Eye (tissue), 1 donor: ENCODE measurements at places on chromosomes 3 and 15.

DNA sequence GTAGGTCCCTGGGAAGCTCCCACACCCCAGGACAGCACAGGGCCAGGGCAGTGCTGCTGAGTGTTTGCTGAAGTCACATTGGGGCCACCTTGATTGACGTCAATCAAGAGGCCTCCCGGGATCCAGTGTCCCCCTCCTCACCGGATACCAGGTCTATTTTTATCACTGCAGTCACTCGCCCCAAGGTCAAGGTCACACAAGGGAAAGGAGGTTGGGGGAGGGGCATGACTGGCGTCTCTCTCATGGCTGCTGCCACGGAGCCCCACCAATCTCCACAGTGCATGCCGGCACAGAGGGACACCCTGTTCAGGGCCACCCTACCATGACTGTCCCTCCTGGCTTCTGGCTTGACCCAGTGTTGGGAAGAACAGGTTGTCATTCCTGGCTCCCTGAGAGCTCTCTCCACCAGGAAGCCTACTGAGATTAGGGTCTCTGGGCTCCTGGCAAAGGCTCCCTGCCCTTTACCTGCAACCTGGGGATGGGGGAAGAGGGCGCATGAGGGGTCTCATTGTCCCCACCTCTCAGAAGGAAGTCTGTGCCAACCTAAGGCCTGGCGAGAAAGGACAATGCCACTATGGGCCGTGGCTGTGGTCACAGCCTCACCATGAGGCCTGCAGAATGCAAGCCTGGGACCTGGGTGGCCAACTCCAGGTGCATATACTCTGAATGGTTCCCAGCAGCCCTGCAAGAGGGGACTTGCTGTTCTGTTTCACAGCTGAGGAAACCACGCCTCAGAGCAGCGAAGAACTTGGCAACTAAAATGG lies 1.5 kb downstream of the MYL3 start:
- no peak for DNase-seq

DNA sequence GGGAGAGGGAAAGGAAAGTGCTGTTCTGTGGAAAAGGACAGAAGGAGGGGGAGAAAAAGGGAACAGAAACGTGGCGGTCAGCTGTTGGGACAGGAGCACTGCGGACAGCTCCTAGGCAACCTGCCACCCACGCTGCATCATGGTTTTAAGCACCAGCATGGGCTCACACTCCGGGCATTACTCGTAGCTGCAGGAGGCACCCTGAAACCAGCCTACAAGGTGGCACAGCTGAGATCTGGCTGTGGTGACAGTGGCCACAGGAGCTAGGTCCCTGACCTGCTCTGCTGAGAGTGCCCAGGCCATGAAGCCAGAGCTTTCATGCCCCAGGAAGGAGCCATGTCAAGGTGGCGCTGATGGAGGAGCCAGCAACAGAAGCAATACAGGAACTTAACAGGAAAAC lies 161.4 kb upstream of the ST8SIA2 start:
- DNase-seq, result no peak

DNA sequence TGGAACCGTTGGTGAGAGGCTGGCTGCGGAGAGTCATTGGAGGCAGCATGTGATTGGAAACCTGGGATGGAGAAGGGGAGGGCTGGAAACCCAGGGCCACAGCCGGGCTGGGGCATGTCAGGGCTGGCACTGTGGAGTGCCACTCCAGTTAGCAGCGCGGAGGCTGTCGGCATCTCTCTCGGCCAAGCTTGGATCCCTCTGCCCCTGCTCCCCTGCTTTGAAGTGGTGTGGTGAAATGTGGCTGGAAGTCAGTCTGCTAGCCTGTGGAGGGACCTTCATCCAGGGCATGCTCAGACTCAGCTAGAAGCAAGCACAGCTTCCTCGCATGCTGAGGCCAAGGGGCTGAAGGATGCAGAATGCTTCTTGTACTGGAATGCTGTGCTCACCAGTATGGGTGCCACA lies 13.5 kb downstream of the SLCO3A1 start:
- DNase-seq, result no peak

- no peak for DNase-seq
These were observed 1047.3 kb downstream of the MCTP2 start for GRCh38 chr15:95278532-95279245.
